Renal pelvis (tissue), 12 donors: ENCODE measurements at places on chromosomes 7 and 10. TPM values are rescaled to one million over a fixed set of nuclear protein-coding genes. Genes with fewer than 3 reads are reported as not detected.

MYO3A gene
- polyA plus RNA-seq: 8.0 TPM

SRI gene
- 129 TPM for polyA plus RNA-seq

BLOC1S2 gene
- polyA plus RNA-seq: 34.7 TPM

- DNase-seq: no peak
Measured at GRCh38 chr10:78831461-78831860, 237.3 kb upstream of the ZMIZ1 start.

DNA sequence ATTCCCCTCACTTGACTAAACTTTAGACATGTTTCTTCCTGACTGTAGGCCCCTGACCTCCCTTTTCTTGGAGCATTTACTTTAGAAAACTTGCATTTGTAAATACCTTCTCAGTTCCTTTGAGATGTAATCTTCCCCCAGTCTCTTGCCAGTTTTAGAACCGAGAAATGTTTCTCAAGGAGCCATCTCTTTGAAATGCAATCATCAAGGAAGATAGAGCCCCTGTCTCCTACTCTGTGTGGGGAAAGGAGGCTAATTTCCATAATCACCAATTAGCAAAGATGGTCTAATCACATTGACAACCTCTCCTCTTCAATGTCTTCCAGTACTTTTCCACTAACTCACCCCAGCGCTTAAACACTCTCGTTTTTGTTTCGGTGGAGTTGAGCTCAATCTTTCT is 70.0 kb upstream of the SMIM30 start:
- DNase-seq: no peak
